ENCODE measurements at places on chromosomes 16 and 17.
A peak's percentile ranks its signal among the peaks of the same experiment; 100 is the strongest.

DNA sequence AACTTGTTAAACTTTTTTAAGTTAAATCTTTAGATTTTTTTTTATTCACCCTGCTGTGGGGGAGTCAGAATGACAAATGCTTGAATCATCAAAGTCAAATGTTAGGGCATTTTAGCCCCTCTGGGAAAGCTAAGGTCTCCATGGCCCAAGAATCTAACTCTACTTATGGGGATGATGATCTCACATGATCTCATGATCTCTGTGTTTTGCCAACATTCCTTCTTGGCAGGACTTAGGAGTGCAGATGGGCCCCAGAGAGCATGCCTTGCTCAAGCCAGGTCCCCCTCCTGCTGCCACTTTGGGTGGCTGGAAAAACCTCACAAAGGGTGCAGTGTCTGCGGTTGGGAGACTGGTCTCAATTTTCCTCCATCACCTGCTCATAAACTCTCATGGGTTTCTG lies 108.6 kb downstream of the PRKCB start:
- no peak for DNase-seq

GRCh38 chr17:14211246-14211645 lies 25.4 kb downstream of the CDRT15 start:
- no peak for DNase-seq

- DNase-seq, result peak; percentile 15
Measured at GRCh38 chr16:4327386-4328045, 11.6 kb downstream of the GLIS2 start.

- no peak for DNase-seq
Measured at GRCh38 chr16:20026361-20027072, 47.2 kb downstream of the GPR139 start.

DNA sequence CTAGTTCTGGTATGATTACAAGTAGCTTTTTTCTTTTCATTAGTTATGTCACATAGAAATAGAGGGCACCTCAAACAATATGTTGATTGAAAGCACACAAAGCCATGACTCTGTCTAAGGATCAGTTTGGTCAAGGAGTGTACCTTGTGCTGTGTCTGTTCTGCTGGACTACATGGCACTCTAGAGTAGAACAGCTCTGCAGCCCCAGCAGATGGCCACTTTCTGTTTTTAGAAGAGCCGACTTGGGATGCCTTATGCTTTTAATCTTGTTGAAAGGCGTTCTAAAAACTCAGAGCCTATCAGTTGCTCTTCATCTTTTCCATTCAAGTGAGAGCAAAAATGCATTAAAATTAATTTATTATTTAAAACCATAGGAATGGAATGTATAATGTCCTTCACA lies 49.3 kb upstream of the CA10 start:
- DNase-seq, result no peak
